ENCODE measurements at places on chromosomes 3 and 15.

- no peak for DNase-seq
Observed at GRCh38 chr3:160806094-160806493, 50.1 kb downstream of the PPM1L start.

- DNase-seq = no peak
Observed at GRCh38 chr15:89937365-89938350, 24.9 kb upstream of the ARPIN start.

DNA sequence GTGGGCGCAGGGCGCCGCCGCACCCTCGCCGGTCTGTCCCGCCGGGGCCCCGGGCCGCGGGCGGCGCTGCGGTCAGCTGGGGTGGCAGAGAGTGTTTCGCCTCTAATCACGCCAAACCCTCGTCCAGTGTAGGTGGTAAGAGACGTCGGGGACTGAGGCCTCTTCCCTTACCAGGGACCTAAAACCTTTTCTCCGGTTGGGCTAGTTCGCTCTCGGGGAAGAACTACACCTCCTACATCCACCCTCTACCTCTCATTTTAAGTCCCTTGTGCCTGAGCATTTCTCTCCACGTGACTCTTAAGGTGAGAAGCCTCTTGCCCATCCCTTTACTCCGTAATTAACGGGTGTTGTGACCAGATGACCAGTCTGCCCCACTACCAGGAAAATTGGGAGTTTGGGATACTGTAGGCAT lies 520 bp downstream of the TMEM42 start:
- DNase-seq = no peak

- DNase-seq = no peak
Observed at GRCh38 chr3:15983232-15983631, 185.5 kb upstream of the ANKRD28 start.

GRCh38 chr3:23865595-23866396 lies 51.0 kb downstream of the NKIRAS1 start:
- no peak for DNase-seq

DNA sequence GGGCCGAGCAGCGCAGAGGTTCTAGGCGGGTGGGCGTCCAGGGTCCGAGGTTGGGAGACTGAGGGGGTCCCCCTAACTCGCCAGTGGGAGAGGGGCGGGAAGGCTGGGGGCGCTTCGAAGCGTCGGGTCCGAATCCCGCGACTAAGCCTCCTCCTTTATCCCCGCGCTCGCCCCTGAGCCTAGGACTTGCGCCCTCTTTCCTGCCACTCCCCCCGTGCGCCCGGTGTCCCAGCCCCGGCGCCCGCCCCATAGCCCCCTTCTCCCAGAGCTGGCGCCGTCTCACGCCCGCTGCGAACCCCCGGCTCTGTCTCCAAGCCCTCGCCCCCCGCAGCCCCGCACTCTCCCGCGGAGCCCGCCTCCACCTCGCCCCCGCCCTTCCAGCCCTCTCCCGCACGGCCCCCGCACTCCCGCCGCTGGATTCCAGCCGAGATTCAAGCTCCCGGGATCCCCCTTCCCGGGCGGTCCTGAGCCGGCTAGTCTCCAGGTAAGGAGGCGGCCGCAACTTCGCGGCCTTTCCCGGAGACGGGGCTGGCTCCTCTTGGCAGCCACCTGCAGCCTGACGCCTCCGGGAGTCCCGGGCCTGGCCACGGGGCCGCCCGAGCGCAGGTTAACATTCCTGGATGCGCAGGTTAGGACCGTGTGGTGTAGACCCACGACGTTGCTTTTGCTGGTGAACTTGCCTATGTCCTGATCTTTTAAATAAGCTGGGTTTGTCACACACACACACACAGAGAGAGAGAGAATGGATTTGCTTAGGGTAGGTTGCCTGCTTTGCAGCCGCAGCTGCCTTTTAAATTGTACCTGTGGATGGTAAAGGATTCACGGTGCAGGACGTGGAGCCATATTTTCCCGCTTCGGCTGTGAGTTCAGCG lies 563 bp downstream of the PXYLP1 start:
- no peak for DNase-seq

DNA sequence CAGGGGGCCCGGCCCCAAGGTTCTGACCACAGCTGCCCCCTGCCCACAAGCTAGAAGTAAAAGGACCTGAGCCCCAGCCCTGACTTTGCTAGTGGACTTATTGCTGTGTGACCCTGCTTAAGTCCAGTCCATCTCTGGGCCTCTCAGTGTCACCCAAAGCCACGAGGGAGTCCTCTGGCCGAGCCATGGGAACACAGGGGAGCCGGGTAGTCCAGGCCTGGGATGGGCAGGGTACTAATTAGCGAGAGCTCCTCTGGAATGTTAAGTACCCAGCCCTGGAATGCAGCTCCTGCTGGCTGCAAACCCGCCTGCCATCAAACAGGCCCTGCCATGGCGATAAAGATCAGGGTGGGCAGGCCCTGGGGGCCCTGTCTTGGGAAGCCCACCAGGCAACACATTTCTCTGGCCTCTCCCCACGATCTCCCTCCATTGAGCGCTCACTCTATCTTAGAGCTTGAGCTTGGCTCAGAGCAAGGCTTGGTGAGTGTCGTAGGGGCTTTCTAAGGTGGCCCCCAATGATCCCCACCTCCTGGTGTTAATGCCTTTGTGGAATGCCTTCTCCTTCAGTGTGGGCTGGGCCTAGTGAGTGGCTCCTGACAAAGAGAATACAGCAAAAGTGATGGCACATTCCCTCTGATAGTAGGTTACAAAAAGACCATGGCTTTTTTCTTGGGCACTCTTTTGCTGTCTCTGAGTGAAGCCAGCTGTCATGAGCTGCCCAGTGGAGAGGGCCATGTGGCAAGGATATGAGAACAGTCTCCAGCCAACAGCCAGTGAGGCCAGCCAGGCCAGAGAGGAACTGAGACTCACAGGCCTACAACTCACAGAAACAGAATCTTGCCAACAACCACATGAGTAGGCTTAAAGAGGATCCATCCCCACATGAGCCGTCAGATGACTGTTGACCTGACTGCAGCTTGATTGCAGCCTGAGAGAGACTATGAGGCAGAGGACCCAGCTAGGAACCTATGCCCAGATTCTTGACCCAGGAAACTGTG lies 133.1 kb downstream of the SMAD6 start:
- DNase-seq = no peak

GRCh38 chr3:4549896-4550295 lies 56.7 kb downstream of the ITPR1 start:
- DNase-seq = no peak

DNA sequence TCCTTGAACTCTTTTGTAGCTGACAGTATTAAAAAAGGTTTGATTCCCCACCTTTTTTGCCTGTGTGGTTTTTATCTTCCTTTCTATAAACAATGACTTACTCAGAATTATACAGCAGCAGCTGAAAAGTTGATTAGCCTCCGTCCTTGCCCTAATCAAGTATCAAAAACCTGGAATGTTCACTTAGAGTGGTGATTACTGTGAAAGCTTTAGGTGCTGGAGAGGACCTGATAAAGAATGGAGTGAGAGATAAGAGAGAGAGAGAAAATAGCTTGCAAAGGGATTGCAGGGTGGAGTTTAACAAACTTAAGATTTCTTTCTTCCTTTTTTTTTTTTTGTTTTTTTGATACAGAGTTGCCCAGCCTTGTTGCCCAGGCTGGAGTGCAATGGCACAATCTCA lies 6.7 kb downstream of the CGNL1 start:
- no peak for DNase-seq

DNA sequence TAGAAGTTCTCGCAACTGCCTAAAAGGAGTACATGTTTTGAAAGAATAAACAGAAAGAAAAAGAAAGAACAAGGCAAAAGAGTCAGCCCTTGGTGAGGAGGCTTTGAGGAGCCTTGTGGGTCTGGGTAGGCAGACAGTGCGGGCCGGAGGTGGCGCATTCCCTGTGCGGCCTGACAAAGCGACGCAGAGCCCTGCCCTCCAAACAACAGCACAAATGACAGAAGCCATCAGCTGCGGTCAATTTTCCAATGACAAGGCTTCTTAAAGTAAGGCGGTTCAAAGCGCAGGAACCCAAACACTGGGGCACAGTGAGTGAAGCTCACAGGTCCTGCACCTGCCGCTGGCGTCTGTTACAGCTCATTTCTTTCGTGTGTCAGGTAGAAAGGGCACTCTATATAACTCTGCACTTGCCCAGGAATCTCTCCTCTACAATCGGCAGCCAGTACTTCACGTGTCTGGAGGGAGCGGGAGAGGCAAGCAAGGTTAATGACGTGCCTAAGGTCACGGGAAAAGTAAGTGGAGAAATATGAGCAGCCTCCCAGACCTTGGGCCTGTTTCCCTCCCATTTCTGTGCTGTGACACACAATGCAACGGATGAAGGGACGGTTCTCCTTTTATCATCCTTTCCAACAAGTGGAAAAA lies 178.1 kb downstream of the OPA1 start:
- DNase-seq = no peak

- DNase-seq = no peak
Observed at GRCh38 chr15:34018021-34018645, 20.9 kb downstream of the AVEN start.

DNA sequence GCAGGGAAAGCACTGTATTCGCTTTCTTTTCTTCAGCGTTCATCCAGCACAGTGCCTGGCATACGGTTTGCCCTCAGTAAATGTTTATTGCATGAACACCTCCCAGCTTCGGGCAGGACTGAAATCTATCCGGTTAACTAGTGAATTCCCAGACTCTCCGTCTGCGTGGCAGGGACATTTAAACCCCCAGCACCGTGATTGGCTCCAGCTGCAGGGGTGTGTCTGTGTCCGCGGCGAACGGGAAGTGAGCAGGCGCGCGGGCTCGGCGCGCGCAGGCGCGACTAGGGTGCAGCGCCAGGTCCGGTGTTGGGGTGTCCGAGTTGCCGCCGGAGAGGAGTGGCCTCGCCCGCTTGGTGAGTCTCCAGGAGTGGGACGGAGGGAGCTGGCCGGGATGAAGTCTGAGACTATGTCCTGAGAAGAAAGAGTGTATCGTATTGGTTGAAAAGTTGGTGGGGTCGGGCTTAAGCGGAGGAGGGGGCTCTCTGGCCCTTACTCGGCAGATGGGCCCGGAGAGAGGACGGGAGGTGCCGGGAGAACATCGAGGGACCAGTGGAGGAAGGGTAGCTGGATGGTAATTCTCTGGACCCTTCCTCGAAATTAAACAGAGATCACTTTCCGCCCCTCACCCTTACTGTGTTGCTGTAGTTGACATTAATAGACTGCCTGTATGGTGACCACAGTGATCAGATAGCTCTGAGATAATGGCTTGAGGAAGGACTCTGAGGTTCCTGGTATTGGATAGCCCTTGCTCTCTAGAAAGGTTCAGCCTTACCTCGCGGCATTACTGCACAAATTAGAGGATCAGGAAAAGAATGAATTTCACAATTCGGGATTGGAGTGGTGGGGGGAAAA lies at the start of gene SNAP23:
Gene SNAP23 (plus strand): TSS at position 274 of the 852 bp plus-strand sequence. CDS start 16,213 bp downstream, outside the sequence.
- peak; percentile 75 for DNase-seq

DNA sequence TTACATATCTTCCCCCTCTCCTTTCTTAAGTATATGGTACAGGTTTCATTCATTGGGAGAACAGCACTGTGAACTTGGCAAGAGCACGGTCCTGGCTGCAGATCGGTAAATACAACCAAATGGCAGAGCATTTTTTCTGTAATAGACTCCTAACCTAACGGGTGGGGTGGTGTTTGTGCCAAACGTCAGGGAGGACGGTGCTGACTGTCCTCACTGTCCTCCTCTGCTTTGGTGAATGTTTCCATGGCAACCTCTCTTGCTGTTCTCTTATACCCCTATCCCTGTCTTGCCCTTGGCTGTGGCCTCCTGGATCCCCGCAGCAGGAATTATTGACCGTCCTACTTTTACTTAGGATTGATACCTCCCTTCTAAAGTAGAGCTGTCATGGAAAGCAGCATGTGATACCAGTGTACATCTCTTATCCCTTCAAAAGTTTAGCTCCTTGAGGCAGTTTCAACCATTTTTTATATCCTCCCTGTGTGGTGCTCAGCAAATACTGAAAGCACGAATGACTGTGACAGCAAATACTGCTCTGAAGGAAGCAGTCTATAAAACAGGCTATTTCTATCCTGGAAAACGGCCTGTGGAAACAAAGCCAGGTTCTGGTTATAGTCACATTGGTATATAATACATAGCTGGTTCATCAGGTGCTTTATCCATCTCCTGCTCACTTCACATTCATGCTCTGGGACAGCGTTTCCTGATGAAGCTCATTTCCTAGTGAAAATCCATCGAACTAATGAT lies 275.4 kb upstream of the C2CD4B start:
- no peak for DNase-seq

DNA sequence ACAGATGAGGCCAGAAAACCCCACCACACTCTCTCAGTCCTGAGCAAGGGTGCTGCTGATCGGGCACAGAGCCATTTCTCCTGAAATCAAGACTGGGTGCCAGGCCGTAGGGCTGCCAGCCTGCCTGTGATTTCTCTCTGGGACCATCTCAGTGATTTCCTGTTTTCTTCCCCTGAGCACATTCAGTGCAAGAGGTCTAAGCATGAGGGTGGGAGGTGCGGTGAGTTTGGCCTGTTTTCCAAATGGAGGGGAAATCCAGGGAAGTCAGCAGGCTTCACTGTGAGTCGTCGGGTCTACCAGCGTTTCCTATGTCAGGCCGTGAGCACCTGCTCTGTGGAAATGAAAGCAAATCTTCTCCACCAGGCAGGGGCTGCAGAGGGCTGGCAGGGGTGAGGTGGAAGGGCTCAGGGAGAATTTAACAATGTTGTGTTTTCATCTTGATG lies 82.3 kb downstream of the ST6GAL1 start:
- no peak for DNase-seq

- no peak for DNase-seq
Observed at GRCh38 chr15:81887912-81888311, 157.9 kb downstream of the MEX3B start.

GRCh38 chr3:187516446-187517185 lies 148.4 kb downstream of the RTP4 start:
- no peak for DNase-seq

- no peak for DNase-seq
Observed at GRCh38 chr3:191198480-191198879, 561 bp upstream of the OSTN start.

DNA sequence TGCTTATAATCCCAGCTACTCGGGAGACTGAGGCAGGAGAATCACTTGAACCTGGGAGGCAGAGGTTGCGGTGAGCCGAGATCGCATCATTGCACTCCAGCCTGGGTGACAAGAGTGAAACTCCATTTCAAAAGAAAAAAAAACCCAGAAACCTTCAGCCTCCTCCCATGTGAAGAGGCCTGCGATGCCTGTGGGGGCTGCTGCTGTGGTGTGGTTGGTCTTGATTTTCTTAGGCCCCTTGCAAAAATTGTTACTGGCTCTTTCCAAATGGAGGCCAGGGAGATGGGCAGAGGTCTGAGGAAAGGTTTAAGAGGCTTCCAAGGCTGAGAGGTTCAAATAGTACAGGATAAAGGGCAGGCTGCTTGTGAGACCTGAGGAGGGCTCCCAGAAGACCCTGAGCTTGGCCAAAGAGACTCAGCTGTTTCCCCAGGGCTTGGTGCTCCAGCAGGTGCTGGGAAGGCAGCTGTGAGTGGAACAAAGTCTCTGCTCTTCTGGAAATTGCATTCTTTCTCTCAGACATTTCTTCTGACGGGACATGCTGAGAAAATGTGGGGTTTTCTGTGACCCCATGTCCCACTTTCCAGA lies 18.4 kb downstream of the GCSAM start:
- DNase-seq = no peak

DNA sequence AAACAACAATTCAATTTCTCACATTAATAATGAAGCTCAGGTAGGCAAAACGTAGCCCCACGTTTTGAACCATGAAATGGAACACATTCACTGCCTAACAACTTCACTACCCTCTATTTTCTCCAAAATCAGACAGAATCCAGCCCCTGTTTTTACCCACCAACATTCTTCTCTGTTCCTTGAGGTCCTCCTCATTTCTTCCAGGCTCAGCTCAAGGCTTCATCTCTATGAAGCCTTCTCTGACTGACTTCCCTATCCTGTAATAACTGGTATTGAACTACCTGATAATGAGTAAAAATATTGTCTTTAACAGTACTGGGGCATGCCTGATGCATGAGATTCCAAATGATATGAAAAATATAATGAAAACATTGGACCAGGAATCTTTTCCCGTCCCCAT lies 2.2 kb downstream of the TFRC start:
- no peak for DNase-seq

GRCh38 chr15:45287390-45287956 lies 35.4 kb downstream of the SLC28A2 start:
- DNase-seq = no peak
